ENCODE measurements at places on chromosomes 12 and 14.

GRCh38 chr14:49972823-49973222 is 79.9 kb downstream of the ARF6 start:
- H3K27me3 ChIP-seq: no peaks in the 10 kb centered on the region
- H3K27ac ChIP-seq: peak overlapping the region; percentile 80
- no peaks in the 10 kb centered on the region for H3K36me3 ChIP-seq
- no peaks in the 10 kb centered on the region for H3K4me1 ChIP-seq
- peak; percentile 38 for DNase-seq
- no peak overlapping the region for H3K4me3 ChIP-seq

- H3K4me1 ChIP-seq: no peaks in the 10 kb centered on the region
- H3K27me3 ChIP-seq: no peaks in the 10 kb centered on the region
- peak; percentile 96 for DNase-seq
- H3K27ac ChIP-seq: peak within 1 kb of the TSS; percentile 94
- peak within 1 kb of the TSS; percentile 58 for H3K4me3 ChIP-seq
- no peaks in the 10 kb centered on the region for H3K36me3 ChIP-seq
Measured at GRCh38 chr12:12891080-12891880, at the start of gene GPRC5A. Gene GPRC5A, plus strand, starts transcription at chr12:12891562. Its CDS starts 16,688 bp downstream, at chr12:12908250.

- H3K4me1 ChIP-seq: no peaks in the 10 kb centered on the region
- no peak for DNase-seq
- no peaks in the 10 kb centered on the region for H3K36me3 ChIP-seq
- no peaks in the 10 kb centered on the region for H3K27me3 ChIP-seq
Measured at GRCh38 chr14:55609681-55610080, 29.7 kb downstream of the KTN1 start.

DNA sequence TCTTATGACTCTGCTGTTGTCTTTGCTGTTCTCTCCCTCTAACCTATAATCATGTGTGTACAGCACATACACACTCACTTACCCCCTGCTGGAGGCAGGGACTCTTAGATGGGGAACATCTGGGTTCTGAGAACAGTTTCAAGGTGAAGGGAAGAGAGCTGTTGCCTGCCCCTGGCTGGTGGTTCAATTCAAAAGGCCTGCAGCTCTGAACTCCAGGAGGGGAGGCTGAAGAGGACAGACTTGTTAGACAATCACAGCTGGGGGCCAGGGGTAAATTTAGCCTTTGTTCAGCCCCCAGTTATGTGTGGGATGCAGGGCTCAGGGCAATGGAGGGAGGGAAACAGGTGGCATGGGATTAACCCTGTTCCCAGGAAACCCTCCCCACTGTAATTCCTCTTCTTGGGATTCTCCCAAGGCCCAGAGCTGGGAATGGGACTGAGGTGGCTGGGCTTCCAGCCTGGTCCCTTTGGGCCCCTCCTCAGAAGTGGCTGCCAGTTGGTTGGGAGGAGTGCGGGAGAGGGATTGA is 1.9 kb downstream of the MYL6B start:
- no peak overlapping the region for H3K27ac ChIP-seq
- no peak overlapping the region for H3K4me3 ChIP-seq
- H3K4me1 ChIP-seq: peaks cover 6% of the 10 kb centered on the region

GRCh38 chr14:28767853-28768741 is 1.5 kb downstream of the FOXG1 start:
- H3K4me1 ChIP-seq: peaks cover 15% of the 10 kb centered on the region
- no peak for DNase-seq
- no peak overlapping the region for H3K27ac ChIP-seq

DNA sequence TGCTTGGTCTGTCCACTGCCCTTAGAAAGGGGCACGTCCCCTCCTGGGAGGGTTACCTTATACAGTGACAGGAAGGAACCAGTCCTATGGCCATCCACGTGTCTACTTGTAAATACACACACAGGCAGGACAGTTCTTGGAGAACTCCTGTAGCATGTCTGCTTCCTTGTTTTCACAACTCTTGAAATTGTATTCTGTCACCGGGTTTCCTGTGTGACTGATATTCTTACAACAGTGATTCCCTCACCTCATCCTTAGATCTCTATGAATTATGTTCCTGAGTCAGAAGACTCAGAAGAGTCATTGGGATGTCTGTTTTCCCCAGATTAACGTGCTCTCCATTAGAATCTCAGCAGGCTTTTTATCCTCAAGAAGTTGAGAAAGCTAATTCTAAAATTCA is 44.1 kb upstream of the DYNC1H1 start:
- H3K4me1 ChIP-seq: no peaks in the 10 kb centered on the region
- no peak for DNase-seq
- no peak overlapping the region for H3K27ac ChIP-seq
- H3K4me3 ChIP-seq: no peak overlapping the region

DNA sequence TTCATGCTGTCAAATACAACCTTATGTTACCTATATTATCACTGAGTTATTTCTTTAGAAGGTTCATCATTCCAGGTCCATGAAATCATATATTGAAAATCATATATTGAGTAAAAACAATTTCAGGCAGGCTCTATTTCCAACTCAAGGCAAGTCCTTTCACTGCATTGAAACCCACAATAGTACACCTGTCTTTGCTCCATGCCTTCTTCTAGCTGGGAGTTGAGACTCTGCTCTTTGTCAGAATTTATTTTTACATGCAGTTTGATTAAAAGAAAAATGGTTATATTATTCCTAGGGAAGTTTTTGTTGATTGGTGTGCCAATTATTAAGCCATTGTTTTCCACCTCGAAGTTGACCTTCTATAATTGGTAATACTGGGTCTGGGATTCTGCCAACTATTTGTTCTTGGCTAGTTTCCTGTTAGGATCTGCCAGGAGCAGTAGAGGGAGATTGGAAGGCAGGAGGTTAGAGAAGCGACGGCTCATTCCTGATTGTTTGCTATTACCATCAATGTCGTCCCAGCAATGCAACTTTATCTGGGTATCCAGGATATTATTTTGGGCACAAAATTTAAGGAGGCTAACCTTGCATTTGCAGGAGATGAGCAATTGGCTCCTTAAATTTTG is 79.5 kb upstream of the MIS18BP1 start:
- no peaks in the 10 kb centered on the region for H3K36me3 ChIP-seq
- no peak for DNase-seq
- no peak overlapping the region for H3K27ac ChIP-seq
- H3K4me3 ChIP-seq: no peak overlapping the region

GRCh38 chr14:43938588-43939281 is 568.3 kb downstream of the FSCB start:
- no peaks in the 10 kb centered on the region for H3K36me3 ChIP-seq
- no peak for DNase-seq
- no peaks in the 10 kb centered on the region for H3K4me1 ChIP-seq
- no peaks in the 10 kb centered on the region for H3K27me3 ChIP-seq

DNA sequence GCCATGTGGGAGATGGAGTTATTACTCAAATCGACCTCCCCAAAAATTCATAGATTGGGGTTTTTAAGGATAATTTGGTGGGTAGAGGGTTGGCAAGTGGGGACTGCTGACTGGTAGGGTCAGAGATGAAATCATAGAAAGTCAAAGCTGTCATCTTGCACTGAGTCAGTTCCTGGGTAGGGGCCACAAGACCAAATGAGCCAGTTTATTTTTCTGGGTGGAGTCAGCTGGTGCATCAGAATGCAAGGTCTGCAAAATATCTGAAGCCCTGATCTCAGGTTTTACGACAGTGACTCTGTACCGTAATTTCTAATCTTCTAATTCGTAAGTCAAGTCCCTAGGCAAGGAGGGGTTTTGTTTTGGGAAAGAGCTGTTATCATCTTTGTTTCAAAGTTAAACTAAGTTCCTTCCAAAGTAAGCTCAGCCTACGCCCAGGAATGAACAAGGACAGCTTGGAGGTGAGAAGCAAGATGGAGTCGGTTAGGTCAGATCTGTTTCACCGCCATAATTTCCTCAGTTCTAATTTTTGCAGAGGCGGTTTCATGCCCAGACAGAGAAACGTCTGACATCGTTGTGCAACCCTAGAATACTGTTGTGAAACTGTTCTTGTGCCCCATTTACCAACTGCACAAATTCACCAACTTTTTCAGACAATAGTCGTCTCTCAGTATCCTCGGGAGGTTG is 104.5 kb upstream of the SFSWAP start:
- no peak overlapping the region for H3K27ac ChIP-seq
- no peak overlapping the region for H3K4me3 ChIP-seq
- no peaks in the 10 kb centered on the region for H3K36me3 ChIP-seq
- H3K27me3 ChIP-seq: no peaks in the 10 kb centered on the region

DNA sequence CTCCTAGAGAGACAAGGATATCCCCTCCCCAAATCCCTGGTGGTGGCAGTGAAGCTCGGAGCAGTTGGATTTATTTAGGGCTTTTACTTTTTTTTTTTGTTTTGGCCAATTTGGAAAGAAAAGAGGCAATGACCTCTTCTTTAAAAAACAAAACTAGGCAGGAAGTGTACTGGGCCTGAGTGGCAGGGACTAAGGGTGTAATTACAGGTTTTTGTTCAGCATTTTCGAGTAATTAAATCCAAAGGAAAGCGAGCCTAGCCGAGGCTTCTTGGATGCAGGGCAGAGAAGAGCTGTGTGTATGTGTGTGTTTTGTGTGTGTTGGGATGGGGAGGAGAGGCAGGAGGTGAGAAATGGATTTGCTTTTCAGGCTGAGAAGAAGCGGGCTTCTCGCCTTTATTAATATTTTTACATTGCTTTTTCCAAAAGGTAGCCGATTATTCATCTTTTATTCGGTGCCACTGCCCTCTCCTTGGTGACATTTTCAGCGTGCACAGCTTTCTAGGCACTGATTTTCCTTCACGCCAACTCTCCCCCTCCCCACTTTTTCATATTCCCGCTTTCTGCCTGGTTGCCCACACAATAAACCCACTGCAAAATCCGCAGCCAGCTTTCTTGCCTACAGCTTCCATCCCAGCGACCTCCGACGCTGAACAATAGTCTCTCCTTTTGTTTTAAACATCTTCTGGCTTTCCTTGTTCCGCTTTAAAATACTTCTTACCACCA is 8.9 kb upstream of the IRF2BPL start:
- H3K36me3 ChIP-seq: no peaks in the 10 kb centered on the region
- no peak overlapping the region for H3K4me3 ChIP-seq
- DNase-seq: no peak
- H3K27me3 ChIP-seq: no peaks in the 10 kb centered on the region
- peak overlapping the region; percentile 94 for H3K27ac ChIP-seq

DNA sequence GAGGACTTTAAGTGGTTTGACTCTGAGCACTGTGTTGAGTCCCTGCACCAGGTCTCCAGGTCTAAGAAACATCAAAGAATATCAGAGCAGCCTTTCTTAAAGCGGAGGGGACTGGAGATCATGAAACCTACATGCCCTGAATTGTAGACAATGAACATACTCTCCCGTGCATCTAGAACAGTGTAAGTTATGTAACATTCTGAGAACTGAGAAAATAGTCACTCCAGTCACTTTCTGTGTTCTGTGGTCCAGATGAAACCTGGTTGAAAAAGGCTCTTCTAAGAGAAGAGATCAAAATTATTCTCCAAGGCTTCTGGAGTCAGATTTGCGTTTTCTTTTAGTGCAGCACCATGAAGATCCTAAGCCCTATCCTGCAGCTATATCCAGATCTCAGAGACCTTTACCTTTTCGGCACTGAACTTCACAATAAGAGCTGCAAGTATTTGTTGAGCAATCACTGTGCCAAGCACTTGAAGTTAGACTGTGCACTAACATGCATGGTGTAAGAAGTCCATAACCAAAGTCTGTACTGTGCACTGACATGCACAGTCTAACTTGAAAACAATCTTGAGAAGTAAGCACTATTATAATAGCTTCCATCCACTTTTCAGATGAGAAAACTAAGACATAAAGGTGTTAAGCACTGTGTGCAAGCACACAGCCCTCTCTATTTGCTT is 65.6 kb upstream of the TMEM263 start:
- no peaks in the 10 kb centered on the region for H3K27me3 ChIP-seq
- no peak overlapping the region for H3K27ac ChIP-seq
- H3K4me1 ChIP-seq: no peaks in the 10 kb centered on the region
- H3K36me3 ChIP-seq: no peaks in the 10 kb centered on the region
- DNase-seq: no peak

GRCh38 chr12:50402264-50403000 is 1.7 kb downstream of the LARP4 start:
- no peaks in the 10 kb centered on the region for H3K27me3 ChIP-seq
- peak overlapping the region; percentile 91 for H3K27ac ChIP-seq
- peak overlapping the region; percentile 65 for H3K4me3 ChIP-seq
- no peak for DNase-seq
- peaks cover 17% of the 10 kb centered on the region for H3K4me1 ChIP-seq

All from uterus (tissue), 4 donors.